CD4-positive, alpha-beta T cell treated with Interleukin-12 subunit alpha and Interleukin-12 subunit beta, for 1 hour (primary cell): ENCODE measurements at places on chromosomes 11 and 22.

DNA sequence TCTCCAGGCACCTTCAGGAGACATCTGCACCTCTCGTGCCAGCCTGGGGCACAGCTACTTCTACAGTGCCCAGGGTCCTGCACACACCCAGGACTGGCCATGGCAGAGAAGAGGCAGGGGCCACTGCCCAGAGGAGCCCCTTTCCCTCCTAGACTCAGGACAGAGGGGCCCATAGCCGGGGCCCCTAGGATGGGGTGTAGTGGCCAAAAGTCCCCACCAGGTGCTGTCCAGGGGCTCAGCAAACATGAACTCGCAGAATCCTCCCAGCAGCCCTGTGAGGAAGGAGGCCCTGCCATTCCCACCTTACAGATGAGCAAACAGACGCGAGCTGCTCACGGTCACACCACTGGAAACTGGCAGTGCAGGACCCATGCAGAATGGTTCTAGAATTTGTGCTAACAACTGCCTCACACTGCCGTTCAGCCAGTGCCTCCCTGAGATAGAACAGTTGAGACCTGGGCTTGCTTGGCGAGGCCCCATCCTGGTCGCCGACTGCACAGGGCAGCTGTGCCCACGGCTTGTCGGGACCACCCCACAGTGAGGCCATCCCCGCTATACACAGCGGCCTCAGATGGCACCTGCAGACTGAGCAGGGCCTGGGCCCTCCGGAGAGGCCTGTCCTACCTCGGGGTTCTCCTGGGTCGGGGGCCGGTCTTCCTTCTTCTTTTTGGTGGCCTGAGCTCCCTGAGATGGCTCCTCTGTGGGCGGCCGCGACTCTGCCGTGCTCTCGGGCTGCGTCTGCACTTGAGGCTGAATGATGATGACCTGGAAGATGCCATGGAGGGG is 96.4 kb downstream of the PHF21B start:
- DNase-seq: no peak

DNA sequence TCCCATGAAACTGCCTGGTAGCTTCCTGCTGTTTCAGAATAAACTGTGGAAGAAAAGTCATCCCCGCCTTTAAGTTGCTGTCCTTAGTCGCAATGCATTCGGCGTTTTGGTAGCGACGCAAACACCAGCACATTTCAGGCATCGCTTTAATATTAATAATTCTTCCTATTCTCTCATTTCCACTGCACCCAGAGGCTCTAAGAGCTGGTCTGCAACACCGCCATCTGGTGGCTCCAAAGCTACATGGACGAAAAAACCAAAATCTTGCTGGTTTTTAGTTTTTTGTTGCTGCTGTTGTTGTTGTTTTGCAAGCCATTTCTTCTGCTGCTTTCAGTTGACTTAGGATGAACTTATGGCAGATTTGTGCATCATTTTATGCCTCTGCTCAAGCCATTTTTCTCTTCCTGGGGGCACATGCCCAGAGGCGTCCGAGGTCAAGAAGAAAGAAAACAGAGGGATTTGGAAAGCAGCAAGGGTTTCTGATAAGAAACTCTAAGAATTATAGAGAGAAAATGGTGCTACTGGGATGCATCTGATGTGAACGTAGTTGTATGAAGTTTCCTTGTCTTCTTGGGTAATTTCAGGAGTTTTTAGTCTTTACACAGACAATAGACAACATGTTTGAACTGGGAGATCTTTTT is 345.4 kb upstream of the KIRREL3 start:
- DNase-seq: peak; percentile 7

DNA sequence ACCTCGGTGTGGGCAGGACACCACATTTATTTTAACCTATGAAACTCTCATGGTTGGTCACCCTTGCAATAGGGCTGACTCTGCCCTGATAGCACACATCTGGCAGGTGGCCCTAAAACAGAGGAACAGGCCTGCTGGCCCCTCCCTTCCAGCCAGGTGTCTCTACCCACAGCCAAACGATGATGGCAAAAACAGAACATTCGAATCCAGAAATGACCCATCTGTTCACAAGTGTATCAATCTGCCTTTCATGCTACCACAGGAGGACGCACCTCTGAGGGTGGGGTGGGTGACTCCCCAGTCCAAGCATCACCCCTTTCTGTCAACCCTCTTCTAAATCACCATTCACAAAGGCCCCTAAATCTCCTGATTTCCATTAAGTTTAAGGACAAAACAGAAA is 118.1 kb downstream of the ETS1 start:
- DNase-seq: peak; percentile 52

DNA sequence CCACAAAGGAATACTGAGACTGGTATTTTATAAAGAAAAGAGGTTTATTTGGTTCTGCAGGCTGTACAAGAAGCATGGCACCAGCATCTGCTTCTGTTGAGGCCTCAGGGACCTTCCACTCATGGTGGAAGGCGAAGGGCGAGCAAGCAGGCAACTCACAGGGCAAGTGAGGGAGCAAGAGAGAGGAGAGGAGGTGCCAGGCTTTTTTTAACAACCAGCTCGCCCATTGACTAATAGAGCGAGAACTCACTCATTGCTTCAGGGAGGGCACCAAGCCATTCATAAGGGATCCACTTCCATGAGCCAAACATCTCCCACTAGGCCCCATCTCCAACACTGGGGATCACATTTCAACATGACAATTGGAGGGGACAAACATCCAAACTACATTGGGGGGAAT is 1.2 kb downstream of the PTS start:
- no peak for DNase-seq

DNA sequence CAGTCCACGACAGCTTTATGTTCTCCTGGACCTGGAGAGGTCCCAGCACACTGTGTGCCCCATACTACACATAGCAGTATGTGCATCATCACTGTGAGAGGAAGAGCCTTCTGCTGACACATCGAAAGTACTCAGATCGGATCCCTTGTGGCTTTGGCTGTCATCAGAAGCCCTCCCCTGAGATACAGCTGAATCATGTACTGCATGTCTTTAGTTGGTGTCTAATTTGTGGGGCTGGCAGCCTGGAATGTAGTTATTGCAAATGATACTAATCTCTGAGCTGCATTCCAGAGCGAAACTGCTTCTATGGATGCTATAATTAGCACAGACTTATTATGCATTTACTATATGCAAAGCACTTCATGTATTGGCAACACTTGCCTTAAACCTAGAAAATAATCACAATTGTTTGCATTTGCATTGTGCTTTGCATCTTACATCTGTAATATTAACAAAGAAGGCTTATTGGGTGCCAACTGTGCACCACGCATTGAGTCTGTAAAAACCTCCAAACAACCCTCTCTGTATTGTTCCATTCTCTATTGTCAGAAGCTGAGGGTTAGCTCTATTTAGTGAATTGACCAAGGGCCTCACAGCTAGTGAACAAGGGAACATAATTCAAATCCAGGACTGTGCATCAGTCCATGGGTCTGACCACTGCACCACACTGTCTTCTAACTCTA is 89.2 kb upstream of the CRTAM start:
- peak; percentile 57 for DNase-seq
